CD14-positive monocyte (primary cell): ENCODE measurements at places on chromosomes 16 and 17.

- no peak overlapping the region for H3K27ac ChIP-seq
- H3K27me3 ChIP-seq, result no peaks in the 10 kb centered on the region
- H3K4me1 ChIP-seq, result peaks cover 10% of the 10 kb centered on the region
These were observed 20.2 kb upstream of the SLC38A10 start for GRCh38 chr17:81315129-81315884.

DNA sequence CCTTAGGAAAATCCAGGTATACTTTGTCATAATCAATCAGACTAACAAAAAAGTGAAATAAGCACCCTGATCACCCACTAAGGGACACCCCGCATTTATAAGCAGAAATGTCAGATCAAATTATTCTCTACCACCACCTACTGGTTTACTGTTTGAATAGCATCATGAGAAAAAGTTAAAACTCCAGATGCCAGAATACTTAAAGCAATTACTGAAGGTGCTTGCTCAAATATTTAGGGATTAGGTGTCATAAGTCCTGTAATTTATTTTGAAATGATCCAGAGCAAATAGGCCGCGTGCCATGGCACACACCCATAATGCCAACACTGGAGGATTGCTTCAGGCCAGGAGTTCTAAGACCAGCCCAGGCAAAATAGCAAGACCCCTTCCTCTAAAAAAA lies 2.3 kb downstream of the TOP2A start:
- peaks cover 39% of the 10 kb centered on the region for H3K4me1 ChIP-seq
- H3K27me3 ChIP-seq, result no peaks in the 10 kb centered on the region
- peak overlapping the region; percentile 61 for H3K4me3 ChIP-seq
- H3K27ac ChIP-seq, result no peak overlapping the region

DNA sequence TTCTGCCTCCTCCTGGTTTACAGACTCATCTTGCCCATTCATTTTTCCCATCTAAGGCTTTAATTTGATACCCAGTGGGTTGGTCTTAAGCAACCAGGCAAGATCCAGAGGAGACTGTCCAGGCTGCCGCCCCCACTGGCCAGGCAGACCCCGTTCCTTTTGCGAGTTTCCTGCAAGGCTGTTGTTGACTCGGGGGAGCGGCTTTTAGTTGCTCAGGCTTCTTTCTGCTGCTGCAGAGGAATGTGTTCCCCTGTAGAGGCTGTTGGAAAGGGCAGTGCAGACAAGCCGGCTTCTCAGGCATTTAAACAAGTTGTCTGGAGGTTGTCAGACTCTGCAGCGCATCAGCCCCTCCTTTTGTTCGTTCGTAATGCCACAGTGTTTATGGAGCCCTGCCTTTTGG lies 231.2 kb downstream of the PRKCA start:
- no peak for DNase-seq
- H3K36me3 ChIP-seq, result no peaks in the 10 kb centered on the region
- H3K4me1 ChIP-seq, result peaks cover 9% of the 10 kb centered on the region
- no peaks in the 10 kb centered on the region for H3K27me3 ChIP-seq
- H3K4me3 ChIP-seq, result no peak overlapping the region

GRCh38 chr17:3804503-3804931 lies 3.5 kb upstream of the ITGAE start:
- peaks cover 52% of the 10 kb centered on the region for H3K4me1 ChIP-seq
- H3K4me3 ChIP-seq, result no peak overlapping the region
- peaks cover 33% of the 10 kb centered on the region for H3K36me3 ChIP-seq
- DNase-seq, result no peak

DNA sequence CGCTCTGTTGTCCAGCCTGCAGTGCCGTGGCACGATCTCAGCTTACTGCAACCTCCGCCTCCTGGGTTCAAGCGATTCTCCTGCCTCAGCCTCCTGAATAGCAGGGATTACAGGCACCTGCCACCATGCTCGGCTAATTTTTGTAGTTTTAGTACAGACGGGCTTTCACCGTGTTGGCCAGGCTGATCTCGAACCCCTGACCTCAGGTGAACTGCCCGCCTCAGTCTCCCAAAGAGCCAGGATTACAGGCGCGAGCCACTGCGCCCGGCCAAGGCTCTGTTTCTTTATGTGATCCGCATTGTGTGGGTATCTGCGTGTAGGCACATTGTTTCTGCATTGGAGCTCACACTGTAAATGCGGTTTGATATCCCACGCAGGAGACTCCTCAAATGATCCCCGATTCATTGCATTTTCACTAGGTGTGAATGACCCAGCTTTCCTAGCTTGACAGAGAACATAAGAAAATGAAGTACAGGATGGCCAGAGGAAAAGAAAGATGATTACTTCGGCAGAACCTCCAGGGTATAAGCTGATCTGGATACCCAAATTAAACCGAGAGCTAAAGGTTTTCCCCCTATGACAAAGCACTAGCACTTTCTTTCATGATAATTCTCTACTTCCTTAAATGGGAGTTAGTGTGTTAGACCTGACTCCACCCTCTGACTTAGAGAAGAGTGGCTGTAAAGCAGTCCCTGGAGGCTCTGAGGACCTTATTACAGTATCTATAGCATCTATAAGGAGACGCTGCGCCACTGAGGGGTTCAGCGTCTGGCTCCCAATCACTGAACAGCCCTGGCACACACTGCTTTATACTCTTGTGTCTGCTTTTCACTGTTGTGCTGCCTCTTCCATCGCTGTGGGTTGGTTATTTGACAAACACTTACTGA lies 17.3 kb downstream of the COTL1 start:
- H3K27ac ChIP-seq, result peak overlapping the region; percentile 99
- H3K4me1 ChIP-seq, result peaks cover 95% of the 10 kb centered on the region
- DNase-seq, result peak; percentile 89
- H3K4me3 ChIP-seq, result peak overlapping the region; percentile 6
- peaks cover 31% of the 10 kb centered on the region for H3K36me3 ChIP-seq

- no peak overlapping the region for H3K4me3 ChIP-seq
- H3K27ac ChIP-seq, result no peak overlapping the region
- no peaks in the 10 kb centered on the region for H3K27me3 ChIP-seq
- H3K36me3 ChIP-seq, result no peaks in the 10 kb centered on the region
- DNase-seq, result no peak
These were observed 16.7 kb downstream of the SLC26A11 start for GRCh38 chr17:80236911-80237310.

DNA sequence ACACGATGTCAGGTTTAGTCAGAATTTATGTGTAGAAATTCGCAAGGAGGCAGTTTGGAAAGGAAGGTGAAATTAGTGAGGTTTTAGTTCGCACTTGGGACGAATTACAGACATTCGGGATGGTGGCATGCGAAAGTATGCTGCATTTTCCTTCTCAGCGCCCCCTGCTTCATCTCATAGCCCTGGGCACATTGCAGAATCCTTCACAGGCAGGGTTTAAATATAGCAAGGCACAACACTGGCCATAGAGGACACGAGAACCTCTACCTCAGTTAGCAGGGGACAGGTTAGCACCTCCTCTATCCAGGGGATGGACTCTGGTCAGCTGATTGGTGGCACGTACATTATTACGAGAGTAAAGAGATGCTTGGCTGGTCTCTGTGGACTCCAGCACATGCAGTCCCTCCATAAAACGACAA lies 47.5 kb downstream of the MAP2K6 start:
- DNase-seq, result no peak
- H3K4me3 ChIP-seq, result no peak overlapping the region
- H3K27ac ChIP-seq, result no peak overlapping the region
- no peaks in the 10 kb centered on the region for H3K36me3 ChIP-seq

GRCh38 chr17:49581648-49581998 lies 6.0 kb downstream of the NXPH3 start:
- no peaks in the 10 kb centered on the region for H3K4me1 ChIP-seq
- no peak overlapping the region for H3K27ac ChIP-seq
- H3K4me3 ChIP-seq, result no peak overlapping the region
- peaks cover 10% of the 10 kb centered on the region for H3K27me3 ChIP-seq
- DNase-seq, result no peak

DNA sequence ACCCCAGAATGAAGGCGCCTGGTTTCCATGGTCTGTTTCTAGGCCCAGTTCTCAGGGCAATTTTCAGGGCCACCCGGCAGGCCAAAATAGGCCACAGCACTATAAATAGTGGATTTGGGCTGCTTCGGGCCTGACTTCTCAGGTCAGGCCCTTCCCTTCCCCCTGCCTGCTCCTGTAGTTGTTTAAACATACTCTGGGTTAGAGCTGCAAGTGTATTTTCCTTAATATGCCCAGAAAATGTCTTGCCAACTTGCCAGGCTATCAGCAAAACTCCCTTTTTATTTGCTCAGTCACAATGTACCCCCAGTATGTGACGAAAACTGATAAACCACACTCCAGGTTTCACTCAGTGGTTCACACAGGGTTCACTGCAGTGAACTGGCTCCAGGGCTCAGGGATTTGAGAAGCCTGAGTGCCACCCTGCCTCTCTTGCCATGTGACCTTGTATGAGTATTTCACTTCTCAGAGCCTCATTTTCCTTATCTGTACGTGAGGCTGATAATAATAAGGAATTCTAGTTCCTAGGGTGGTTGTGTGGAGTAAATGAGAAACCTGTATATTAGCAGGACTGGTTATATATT lies 76.5 kb downstream of the GPRC5B start:
- H3K4me1 ChIP-seq, result peaks cover 36% of the 10 kb centered on the region
- no peaks in the 10 kb centered on the region for H3K36me3 ChIP-seq
- H3K4me3 ChIP-seq, result no peak overlapping the region

DNA sequence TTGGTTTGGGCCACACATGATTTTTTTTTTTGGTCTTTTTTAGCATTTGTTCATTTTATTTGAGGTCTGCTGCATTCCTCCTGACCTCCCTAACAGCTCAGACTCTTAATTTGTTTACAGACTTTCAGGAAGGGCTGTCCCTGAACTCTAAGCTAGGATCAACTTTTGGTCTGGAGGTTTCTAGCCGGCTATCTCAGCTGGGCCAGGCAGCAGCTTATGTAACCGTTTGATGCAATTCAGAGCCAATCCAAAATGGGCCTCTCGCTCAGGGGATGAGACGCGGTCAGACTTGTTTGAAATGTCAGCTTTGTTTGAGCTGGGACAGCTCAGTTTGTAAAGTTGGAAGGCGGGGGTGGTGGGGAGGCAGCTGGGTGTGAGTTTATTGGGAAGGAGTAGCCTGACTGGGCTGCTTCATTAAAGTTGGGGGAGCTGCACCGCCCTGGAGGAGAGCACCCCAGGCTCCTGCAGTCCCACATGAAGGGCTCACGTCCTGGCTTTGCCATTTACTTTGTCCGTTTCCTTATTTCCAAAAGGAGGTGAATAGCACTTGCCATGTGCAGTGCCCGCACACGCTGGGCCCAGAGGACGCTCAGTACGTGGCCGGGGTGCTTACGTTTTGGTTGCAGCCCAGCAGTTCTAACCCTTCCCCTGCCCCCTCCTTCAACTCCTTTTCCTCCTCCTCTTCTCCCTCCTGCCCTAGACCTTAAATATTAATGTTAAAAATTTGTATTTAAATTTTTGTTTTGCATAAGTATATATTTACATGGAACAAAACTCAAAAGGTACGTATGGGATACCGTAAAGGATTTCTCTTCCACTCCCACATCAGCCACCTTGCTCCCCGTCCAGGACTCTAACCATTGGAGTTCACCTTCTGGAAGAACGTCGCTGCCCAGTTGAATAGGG lies 121.2 kb downstream of the SNX29 start:
- H3K36me3 ChIP-seq, result peaks cover 44% of the 10 kb centered on the region
- DNase-seq, result no peak
- no peaks in the 10 kb centered on the region for H3K4me1 ChIP-seq
- H3K27ac ChIP-seq, result no peak overlapping the region
- H3K4me3 ChIP-seq, result no peak overlapping the region

- H3K4me3 ChIP-seq, result no peak overlapping the region
- no peak overlapping the region for H3K27ac ChIP-seq
- DNase-seq, result no peak
- H3K36me3 ChIP-seq, result peaks cover 36% of the 10 kb centered on the region
These were observed 2.8 kb downstream of the FBXL19 start for GRCh38 chr16:30925995-30926811.

GRCh38 chr17:65914784-65915342 lies 277.1 kb downstream of the CEP112 start:
- H3K27ac ChIP-seq, result no peak overlapping the region
- no peaks in the 10 kb centered on the region for H3K4me1 ChIP-seq
- no peak for DNase-seq
- H3K36me3 ChIP-seq, result no peaks in the 10 kb centered on the region
- no peak overlapping the region for H3K4me3 ChIP-seq

DNA sequence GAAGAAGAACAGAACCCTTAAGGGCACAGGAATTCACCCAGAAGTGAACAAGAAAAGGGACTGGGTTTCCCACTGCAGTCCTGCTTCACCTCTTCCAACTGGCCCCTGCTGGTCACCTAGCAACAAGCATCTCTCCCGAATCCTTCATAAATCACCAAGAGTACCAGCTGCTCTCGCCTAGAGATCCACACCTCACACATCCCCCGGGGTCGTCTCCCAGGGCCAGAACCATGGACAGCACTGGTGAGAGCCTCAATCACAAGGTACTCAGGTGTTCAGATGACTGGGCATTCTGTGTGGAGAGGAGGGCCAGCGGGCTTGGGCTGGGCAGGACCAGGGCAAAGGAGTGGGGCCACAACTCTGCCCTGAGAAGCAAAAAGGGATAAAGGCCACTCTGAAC lies 65.9 kb downstream of the CCT6B start:
- no peak for DNase-seq
- no peaks in the 10 kb centered on the region for H3K4me1 ChIP-seq
- no peak overlapping the region for H3K27ac ChIP-seq
- H3K36me3 ChIP-seq, result no peaks in the 10 kb centered on the region

DNA sequence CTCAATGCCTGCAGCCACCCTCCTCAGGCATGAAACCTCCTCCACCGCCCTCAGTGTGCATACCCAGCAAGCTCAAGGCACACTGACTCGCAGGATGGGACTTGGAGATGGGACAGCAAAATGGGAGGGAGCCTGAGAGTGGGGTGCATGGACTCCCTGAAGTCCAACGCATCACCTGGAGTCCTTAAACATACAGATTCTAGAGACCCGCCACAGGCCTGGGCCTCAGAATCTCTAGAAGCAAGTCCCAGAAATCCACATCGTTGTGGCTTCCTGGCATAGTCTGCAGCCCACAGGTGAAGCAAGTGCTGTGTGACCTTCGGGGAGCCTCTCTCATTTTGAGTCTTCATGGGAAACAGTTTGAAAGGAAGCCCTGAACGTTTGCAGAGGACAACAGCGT lies 3.6 kb upstream of the TBX21 start:
- no peaks in the 10 kb centered on the region for H3K36me3 ChIP-seq
- peaks cover 13% of the 10 kb centered on the region for H3K4me1 ChIP-seq
- H3K27me3 ChIP-seq, result peaks cover 42% of the 10 kb centered on the region
- no peak for DNase-seq
- H3K27ac ChIP-seq, result no peak overlapping the region

- no peak overlapping the region for H3K4me3 ChIP-seq
- H3K27me3 ChIP-seq, result no peaks in the 10 kb centered on the region
These were observed 456.2 kb upstream of the SALL1 start for GRCh38 chr16:51607201-51607651.

- H3K36me3 ChIP-seq, result no peaks in the 10 kb centered on the region
- no peak overlapping the region for H3K4me3 ChIP-seq
- DNase-seq, result no peak
- H3K27ac ChIP-seq, result no peak overlapping the region
These were observed 49.0 kb downstream of the NT5M start for GRCh38 chr17:17351901-17352781.

GRCh38 chr16:29860218-29860617 lies 2.8 kb downstream of the CDIPT start:
- H3K4me3 ChIP-seq, result no peak overlapping the region
- H3K27ac ChIP-seq, result no peak overlapping the region
- H3K4me1 ChIP-seq, result peaks cover 24% of the 10 kb centered on the region
- peaks cover 30% of the 10 kb centered on the region for H3K36me3 ChIP-seq
- no peaks in the 10 kb centered on the region for H3K27me3 ChIP-seq

- no peaks in the 10 kb centered on the region for H3K4me1 ChIP-seq
- H3K27me3 ChIP-seq, result no peaks in the 10 kb centered on the region
- DNase-seq, result no peak
- no peak overlapping the region for H3K4me3 ChIP-seq
These were observed 14.0 kb downstream of the GRIN2A start for GRCh38 chr16:10168258-10168657.

- no peaks in the 10 kb centered on the region for H3K4me1 ChIP-seq
- H3K36me3 ChIP-seq, result no peaks in the 10 kb centered on the region
- H3K27me3 ChIP-seq, result no peaks in the 10 kb centered on the region
- H3K4me3 ChIP-seq, result no peak overlapping the region
These were observed 21.5 kb upstream of the PSMD7 start for GRCh38 chr16:74275031-74275636.
